Cerebellar cortex (tissue), 1 donor: ENCODE measurements at places on chromosomes 13 and 19.

DNA sequence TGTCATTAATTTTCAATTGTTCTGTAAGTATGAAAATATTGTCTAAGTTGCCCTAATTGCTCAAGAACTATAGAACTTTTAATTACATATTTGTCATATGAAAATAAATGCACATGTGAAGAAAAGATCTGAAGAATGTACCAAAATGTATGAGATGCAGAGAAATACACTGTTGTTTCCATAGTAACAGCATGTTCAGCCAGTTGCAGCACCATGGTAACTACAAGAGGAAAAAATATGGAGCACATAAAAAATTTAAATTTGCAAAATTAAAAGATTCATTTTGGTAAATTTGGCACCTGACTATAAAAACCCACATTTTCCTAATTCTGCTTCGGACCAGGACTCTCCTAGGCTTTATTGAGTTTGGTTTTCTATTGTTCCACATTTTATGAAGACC, 1170.0 kb upstream of the MIR17HG start:
- DNase-seq, result no peak

- no peak for DNase-seq
Observed at GRCh38 chr19:54429176-54429495, 13.9 kb downstream of the TTYH1 start.

DNA sequence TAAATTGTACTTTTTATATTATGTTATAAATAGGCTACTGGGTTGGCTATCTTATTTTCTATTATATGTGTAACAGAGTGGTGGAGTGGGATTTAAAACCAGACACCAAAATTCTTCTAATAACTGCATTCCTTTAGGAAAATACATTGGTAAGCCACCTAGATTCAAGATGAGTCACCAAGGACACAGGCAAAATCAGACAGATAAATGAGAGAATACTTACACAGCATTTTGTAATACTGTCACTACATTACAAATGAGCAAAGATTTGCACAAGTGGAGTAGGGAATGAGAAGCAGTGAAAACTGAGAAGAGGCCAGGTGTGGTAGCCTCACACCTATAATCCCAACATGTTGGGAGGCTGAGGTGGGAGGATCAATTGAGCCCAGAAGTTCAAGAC, 6.2 kb upstream of the SPART start:
- no peak for DNase-seq

DNA sequence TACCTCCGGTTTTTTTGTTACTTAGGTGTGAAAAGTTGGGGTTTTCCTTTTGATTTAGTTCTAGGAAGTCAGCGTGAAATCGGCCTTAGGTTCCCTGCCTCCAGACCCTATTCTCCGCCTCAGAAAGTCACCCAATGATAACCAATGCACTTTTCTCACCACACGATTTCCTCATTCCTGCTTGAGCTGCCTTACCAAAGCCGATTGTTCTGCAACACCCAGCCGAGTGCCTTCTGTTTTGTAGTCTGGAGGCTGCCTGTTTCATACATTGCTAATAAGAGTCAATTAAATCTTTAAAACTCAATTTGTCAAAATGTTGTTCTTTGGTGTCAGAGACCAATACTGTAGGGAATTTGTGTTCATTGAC, 39.7 kb downstream of the GJA3 start:
- no peak for DNase-seq

DNA sequence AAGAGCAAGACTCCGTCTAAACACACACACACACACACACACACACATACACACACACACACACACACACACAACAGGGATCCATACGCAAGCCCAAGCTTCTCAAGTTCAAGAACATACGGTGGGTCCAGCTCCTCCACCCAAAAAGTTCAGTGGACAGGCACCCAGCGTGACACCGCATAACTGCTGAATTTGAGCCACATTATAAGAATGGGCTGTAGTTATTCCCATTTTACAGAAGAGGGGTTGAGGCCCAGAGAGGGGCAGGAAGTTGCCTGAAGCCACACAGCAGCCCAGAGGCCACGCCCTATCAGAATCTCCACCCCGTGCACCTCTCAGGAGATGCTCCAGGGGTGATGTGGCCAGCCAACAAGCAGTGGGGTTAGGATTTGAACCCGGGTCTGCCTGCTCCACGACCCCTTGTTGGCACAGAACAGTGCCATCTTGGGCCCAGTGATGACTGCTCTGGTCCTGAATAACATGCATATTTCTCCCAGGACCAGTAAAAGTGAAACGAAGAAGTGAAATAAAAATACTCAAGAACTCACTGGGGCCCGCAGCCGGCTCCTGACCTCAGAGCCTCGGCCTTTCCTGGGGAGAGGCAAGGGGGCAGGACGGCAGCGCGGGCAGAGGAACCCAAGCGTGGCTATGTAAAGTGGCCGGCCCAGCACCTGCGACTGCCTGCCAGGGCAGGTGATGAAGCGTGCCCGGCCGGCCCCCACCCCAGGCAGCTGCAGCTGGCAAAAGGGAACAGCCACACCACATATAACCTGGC, 61.9 kb downstream of the AP1M1 start:
- no peak for DNase-seq

DNA sequence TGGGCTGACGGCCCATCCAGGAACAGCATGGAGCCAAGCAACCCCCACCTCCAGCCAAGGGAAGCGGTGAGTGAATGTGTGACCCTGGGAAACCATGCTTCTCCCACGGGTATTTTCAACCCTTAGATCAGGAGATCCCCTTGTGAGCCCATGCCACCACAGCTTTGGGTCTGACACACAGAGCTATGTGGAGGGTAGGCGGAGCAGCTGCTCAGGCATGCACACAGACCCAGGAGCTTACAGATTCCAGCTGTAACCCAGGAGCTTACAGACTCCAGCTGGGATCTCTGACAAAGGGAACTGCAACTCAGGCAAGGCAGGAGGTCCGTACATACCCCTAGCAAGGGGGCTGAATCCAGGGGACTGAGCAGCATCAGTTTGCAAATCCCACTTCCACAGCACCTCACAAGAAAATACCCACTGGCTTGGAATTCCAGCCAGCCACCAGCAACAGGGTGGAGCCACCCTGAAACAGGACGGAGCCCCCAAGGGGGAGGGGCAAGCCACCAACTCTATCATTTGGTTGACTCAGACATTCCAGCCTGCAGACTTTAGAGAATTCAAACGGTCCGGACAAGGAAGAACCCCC, 40.8 kb upstream of the RFXAP start:
- no peak for DNase-seq

DNA sequence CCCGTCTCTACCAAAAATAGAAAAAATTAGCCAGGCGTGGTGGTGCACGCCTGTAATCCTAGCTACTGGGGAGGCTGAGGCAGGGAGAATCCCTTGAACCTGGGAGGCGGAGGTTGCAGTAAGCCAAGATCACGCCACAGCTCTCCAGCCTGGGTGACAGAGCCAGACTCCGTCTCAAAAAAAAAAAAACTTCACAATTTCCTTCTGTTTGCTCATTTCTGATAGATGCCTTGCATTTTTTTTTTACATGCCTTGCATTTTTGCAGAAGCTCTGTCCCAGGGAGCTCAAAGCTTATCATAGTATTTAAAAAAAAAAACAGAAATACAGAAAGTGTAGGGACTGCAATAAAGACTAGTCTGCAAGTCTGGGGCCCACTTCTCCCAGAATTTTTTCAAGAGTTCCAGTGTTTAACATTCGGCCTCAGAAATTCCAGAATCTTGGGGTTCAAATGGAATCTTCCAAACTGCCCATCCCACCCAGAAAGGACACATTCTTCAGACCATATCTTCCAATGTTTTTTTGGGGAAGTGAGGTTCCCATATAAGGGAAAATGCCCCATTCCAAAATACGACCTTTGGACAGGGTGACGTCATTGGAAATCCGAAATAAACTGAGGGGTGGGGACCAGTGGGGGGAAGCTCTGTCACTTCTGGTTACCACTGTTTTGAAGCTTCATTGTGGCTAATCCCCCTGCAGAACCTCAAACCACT, 17.2 kb upstream of the RAB8A start:
- no peak for DNase-seq

- DNase-seq, result no peak
Observed at GRCh38 chr19:1896508-1896907, 8.7 kb upstream of the ADAT3 start.

DNA sequence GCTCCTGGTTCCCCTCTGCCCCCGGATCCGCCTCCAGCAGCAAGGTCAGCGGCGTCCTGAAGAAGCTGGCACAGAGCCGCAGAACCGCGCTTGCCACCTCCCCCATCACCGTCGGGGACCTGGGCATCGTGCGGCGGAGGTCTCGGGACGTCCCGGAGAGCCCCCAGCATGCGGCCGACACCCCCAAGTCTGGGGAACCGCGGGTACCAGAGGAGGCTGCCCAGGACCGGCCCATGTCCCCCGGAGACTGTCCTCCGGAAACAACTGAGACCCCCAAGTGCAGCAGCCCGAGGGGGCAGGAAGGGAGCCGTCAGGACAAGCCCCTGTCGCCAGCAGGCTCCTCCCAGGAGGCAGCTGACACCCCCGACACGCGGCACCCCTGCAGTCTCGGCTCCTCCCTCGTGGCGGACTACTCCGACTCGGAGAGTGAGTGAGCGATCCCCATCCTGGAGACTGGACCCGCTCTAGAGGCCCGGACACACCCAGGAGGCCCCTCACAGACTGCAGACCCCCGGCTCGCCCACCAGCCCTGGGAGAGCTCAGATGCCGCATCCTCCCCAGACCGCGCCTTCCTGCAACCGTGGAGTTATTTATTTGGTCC, 1.6 kb upstream of the MRI1 start:
- DNase-seq, result no peak

DNA sequence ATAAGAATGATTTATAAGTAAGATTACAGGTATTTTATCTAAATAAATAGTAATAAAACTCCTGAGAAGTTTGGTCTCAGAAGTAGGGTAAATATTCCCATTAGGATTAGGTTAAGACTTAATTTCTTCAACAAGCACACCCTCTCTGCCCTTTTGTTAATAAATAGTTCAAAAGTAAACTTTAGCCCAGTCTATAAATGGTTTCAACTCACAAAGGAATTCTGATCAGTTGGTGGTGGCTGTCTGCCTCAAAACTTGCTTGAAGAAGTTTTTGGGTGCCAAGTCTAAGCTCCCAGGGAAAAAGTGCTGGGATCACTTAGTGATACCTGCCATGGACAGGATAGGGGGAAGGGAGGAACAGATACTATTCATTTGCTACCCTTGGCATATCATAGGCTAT, 22.9 kb downstream of the MBNL2 start:
- DNase-seq, result no peak

DNA sequence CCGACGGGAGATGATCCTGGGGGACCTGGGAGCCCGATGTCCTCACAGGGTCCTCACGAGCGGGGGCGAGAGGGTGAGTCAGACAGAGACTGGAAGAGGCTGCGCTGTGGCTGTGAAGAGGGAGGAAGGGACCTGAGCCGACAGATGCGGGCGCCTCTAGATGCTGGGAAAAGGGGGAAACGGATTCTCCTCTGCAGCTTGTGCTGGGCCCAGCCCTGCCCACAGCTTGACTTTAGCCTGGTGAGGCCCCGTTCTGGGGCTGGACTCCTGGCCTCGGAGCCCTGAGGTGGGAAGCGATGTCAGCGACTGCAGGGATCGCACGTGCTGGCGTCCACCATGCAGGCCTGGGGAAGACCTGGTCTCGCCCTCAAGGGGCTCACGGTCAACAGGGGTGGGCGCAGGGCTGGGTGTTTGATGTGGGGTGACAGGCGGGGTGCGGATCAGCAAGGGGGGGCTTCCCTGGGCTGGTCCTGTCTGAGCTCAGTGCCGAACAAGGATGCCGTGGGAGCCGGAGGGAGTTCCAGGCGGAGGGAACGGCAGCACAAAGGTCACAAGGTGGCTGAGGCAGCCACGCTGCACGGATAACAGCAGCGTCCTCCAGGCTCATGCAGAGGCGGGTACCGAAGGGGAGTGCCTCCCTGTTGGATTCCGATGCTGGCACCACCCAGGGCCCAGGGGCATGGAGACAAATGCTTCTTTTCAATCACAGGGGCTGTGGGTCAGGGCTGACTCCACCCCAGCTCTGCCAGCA, 31.8 kb downstream of the PIP5K1C start:
- DNase-seq, result no peak

- peak; percentile 92 for DNase-seq
Observed at GRCh38 chr13:113490496-113491417, at the start of gene DCUN1D2. DCUN1D2 (minus strand) TSS chr13:113490711; CDS start chr13:113490669, 42 bp downstream.

DNA sequence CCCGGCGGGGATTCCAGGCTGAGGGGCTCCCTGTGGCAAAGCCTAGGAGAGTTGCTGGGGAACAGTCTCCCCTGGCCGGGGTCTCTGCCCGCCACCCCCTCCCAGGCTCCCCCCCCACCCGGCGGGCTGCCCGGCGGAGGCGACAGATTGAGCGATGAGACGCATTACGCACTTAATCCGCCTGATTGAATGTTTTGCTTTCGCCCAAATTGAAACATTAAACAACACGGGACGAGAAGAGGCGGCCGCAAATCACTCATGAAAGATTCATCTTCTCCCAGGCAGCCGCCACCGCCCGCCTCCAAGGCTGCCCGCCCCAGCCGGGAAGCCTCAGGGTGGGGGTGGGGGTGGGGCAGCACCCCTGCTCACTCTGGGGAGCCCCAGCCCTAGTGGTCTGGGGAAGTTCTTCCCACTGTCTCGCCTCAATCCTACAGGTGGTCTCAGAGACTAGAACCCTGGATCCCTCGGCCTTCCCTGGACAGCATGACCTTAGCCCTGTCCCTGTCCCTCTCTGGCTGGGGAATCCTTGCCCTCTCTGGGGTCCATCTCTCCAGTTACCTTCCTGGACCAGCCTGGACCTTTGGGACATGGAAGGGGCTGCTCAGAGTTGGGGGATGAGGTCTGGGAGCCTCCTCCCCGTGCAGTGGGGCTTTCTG, 7.6 kb upstream of the ERFL start:
- no peak for DNase-seq

GRCh38 chr13:40666933-40667621, 636 bp upstream of the FOXO1 start:
- DNase-seq, result no peak

GRCh38 chr13:54232700-54233099, 1204.1 kb downstream of the OLFM4 start:
- DNase-seq, result no peak

GRCh38 chr13:106696140-106696539, 128.2 kb upstream of the ARGLU1 start:
- DNase-seq, result no peak

- DNase-seq, result no peak
Observed at GRCh38 chr19:11848200-11848593, 329 bp upstream of the ZNF439 start.

- DNase-seq, result no peak
Observed at GRCh38 chr13:112158961-112159360, 92.0 kb downstream of the SOX1 start.

GRCh38 chr19:29944390-29945012, 2.5 kb downstream of the URI1 start:
- no peak for DNase-seq

- no peak for DNase-seq
Observed at GRCh38 chr13:97515643-97516042, 81.7 kb downstream of the RAP2A start.
